Activated T-cell treated with anti-CD3 and anti-CD28 coated beads for 24 hours (primary cell): ENCODE measurements at places on chromosomes 7 and 10.

- DNase-seq: no peak
These were observed 22.5 kb downstream of the ST8SIA6 start for GRCh38 chr10:17431871-17432311.

- no peak for DNase-seq
These were observed 944 bp downstream of the STEAP1B start for GRCh38 chr7:22499044-22499443.

- no peak for DNase-seq
These were observed 10.2 kb downstream of the STK32C start for GRCh38 chr10:132297526-132297925.

DNA sequence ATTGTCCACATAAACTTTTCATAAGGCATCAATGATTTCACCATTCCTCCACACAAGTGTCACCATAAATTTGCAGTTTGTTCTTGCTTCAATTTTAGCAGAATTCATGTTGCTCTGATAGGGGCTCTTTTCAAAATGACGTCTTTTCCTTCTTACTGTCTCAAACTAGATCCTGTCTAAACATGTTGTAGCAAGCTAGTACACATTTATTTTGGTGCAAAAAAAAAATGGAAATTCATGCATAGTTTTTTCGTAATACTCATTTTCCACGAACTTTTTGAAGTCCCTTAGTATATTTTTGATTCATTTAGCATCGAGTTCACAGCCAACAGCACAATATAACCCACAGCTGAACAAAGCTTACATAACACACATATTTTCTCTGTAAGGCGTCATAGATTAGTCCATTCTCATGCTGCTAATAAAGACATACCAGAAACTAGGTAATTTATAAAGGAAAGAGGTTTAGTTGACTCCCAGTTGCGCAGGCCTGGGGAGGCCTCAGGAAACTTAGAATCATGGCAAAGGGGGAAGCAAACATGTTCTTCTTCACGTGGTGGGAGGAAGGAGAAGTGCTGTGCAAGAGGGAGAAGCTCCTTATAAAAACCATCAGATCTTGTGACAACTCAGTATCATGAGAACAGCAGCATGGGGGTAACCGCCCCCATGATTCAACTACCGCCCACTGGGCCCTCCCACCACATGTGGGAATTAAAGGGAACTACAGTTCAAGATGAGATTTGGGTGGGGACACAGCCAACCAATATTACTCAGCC is 301.5 kb downstream of the CCDC3 start:
- DNase-seq: no peak

- no peak for DNase-seq
These were observed 205.8 kb upstream of the DKK1 start for GRCh38 chr10:52108236-52108635.

DNA sequence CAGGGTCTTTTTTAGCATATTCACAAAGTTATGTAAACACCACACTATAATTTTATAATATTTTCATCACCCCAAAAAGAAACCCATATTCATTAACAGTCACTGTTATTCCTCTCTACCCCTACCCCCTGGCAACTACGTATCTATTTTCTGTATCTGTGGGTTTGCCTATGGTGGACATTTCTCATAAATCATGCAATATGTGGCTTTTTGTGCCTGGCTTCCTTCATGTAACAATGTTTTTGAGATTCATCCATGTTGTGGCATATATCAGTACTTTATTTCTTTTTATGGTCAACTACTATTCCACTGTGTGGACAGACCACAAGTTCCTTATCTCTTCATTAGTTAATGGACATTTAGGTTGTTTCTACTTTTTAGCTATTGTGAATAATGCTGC is 59.1 kb upstream of the PAPSS2 start:
- DNase-seq: no peak
